ENCODE measurements at places on chromosomes 4 and X.

DNA sequence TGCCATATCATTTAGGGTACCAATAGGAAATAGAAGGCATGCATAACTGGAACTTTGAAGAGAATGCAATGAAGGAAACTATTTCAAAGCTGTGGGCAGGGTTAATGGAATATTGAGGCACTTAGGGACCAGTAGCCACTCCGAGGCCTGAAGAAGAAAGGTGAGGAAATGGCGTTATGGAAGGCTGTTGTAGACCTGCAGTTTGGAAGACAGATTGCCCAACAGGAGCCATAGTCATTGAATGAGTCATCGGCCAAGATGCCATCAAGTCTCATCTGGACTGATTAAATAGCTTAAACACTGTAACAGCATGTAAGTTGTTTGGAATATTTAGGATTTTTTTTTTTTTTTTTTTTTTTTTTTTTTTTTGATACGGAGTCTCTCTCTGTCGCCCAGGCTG is 11.6 kb downstream of the CXCL13 start:
- no peak for DNase-seq

DNA sequence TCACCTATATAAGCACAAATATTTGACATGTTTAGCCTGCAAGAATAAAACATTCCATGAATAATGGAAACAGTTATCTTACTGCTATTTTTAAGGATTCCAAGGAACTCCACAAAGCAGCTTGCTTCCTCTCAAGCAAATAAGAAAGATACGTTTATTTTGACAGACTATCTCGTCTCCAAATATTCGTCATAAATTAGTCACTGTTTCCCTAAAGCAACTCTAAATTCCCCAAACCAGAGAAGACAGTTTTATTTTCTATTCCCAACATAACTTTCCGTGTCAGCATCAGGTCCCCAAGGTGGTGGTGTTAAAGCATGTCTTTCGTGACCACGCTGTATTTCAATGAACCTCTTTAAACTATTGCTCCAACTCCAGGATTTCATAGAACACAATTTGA is 24.3 kb upstream of the DKK2 start:
- DNase-seq, result no peak

- DNase-seq, result no peak
These were observed 52.0 kb downstream of the RTL9 start for GRCh38 chrX:110410603-110411002.

- DNase-seq, result peak; percentile 52
These were observed 36.8 kb downstream of the RTL5 start for GRCh38 chrX:72094894-72095293.

DNA sequence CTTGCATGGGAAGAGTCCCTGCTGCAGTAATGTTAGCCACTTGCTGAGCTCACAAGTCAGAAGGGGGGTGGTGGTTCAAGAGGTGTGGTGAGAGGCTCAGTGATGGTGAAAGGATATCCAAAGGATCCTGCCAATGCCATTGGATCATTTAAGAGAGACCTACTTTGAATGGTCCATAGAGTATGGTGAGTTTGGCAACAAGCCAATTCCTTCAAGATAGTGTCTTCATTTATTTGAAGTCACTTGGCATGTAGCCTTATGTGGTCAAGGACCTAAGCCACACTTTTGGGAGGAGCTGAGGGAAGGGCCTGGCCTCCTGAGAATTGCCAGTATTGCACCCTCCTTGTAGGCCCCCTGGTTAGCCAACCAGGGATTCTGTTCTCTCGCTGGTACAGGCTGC is 87.9 kb downstream of the TSPAN7 start:
- no peak for DNase-seq

DNA sequence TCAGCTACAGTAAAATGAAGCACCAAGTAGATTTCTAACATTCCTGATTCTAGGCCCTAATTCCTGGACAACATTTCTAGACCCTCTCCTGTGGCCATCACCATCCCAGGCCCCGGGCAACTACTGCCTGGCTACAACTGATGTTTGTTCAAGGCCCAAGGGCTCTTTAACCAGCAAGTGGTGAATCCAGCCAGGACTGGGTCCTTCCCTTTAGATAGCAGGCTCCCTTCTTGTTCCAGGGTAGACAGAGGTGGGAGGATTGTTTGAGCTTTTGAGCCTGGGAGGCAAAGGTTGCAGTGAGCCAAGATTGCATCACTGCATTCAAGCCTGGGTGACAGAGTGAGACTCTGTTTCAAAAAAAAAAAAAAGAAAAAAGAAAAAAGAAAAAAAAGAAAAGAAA is 12.7 kb upstream of the AADAT start:
- DNase-seq, result no peak

DNA sequence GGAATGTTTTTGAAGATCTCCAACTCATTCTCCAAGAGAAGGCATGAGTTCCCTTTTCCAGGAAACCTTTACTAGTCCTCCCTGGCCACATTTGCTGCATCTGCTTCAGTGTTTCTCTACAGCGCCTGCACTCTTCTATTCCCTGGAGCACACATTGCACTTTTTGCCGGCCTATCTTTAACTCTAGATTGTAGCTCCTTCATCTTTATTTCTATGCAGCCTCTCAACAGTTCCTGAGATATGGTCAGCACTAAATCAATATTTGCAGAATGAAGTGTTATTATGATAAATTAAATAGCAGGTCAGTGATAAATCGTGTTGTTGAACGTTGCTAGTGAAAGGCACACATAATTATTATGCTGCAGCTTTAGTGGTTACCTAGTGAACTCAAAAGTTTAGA is 88.3 kb downstream of the VCX3A start:
- DNase-seq, result no peak

DNA sequence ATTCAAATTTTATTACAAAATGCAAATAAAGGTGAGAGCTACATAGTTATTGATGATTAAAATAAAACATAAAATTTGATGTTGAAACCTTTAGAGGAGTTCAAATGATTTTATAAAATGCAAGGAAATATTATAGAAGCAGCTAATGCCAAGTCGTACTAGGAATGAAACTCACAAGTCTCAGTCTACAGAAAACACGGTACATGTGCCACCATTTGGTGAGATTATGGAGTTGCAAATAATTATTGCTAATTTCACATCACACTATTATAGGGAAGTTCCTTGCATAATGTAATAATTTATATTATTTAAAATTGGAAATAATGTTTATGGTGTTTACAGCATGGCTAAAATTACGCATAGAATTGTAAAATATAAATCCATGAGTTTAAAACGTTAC is 1601.7 kb upstream of the TENM3 start:
- DNase-seq, result no peak

DNA sequence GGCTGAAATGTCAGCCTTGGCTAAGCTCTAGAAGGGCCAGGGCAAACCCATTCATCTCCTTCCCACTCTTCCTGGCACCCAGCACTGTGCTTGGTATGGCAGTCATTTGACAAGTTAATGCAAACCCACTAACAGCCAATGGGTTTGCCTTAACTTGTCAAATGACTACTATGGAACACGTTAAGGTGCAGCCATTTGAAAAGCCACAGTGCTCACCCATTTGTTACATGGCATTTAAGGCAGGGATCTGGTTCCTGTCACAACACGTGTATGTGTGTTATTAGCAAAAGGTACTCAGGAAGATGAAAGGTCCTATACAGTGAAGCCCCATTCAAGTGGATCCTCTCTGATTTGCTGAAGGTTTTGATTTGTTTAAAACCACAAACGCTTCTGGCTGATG is 7.2 kb downstream of the CRMP1 start:
- DNase-seq, result no peak

GRCh38 chrX:153411988-153412574 is 809 bp downstream of the ZFP92 start:
- peak; percentile 16 for DNase-seq

GRCh38 chr4:112058433-112058832 is 86.8 kb upstream of the FAM241A start:
- DNase-seq, result no peak

- DNase-seq, result no peak
These were observed 81.8 kb downstream of the ZNF718 start for GRCh38 chr4:206054-206453.

- no peak for DNase-seq
These were observed 148.9 kb downstream of the MAML3 start for GRCh38 chr4:140004922-140005627.

- no peak for DNase-seq
These were observed 37.7 kb downstream of the ERVMER34-1 start for GRCh38 chr4:52713456-52713937.

DNA sequence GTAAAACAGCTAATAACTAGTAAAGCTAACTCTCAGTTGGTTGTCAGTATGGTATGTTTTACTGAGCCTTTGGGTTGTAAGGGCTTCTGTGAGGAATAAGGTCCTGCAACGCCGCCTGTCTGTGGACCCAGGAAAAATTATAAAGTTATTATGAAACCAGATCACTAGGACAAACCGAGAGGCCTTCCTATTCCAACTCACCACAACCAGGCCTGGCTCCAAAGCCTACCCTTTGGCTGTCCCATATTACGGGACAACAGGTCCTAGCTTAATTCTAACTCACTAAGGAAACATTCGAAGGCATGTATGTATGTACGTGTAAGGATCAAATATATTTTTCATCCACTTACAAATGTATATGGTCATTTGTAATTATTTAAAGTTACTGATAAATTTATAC is 1.4 kb downstream of the ANKRD17 start:
- DNase-seq, result peak; percentile 87

- no peak for DNase-seq
These were observed 914 bp downstream of the TRAPPC2 start for GRCh38 chrX:13733506-13733905.

DNA sequence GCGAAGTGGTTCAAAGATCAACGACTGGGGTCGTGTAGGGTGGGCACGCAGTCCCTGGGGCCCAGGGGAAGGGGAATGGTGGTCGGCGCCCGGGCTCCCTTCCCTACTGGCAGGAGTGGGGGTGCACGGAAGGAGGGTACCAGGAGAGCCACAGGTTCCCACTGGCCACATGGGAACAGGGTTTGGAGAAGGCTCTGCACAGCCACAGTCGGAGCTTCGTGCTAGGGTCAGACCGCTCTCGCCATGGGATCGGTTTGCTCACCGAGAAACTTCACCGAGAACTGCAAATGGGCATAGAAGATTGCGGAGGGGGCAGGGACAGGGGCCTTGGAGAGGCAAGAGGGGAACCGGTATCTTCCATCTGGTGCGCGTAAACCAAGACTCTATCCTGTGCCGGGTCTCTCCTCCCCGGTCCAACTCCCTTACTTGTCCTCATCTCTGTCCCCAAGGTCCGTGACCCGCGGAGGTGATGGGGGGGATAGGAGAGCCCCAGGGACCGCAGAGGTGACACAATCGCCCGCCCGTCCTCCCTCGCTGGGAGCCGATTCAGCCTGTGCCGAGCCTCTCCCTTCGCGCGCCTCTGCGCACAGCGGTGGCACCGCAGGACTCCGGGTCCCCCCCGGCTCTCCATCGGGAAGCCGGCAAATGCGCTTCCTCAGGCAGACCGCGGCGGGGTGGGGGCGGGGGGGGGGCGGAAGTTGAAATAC is 1.0 kb downstream of the SCD5 start:
- DNase-seq, result no peak

- DNase-seq, result no peak
These were observed 17.8 kb downstream of the DKK2 start for GRCh38 chr4:107018344-107018735.

GRCh38 chr4:158966091-158966490 is 136.8 kb upstream of the RAPGEF2 start:
- DNase-seq, result no peak

DNA sequence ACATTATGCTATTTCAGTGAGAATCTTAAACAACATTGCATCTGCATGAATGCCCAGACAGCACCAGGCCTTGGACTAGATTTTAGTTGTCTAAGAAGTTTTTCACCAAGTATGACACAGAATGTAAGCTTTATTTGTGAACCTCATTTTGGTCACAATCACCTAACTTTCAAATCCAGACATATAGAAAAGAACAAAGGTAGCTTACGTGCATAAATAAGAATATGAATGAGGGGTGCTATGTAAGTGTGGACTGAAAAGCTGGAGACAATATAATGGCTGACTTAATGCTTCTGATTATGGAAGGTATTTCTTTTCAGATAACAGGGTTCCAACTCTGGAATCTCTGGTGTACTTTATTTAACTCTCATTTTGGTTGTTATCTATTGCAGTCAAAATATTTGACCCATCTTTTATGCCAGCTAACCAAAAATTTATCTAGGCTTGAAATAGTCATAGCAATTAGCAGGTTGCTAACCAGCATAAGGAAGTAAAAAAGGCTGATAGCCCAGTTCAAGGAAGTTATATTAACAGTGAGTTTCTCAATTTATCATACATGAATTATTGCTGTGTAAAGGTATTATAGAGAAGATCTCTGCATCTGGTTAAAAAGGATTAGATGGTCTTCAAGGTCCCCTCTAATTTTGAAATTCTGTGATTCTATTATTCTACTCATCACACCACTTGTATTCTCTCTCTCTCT is 36.5 kb downstream of the SLC7A11 start:
- no peak for DNase-seq

DNA sequence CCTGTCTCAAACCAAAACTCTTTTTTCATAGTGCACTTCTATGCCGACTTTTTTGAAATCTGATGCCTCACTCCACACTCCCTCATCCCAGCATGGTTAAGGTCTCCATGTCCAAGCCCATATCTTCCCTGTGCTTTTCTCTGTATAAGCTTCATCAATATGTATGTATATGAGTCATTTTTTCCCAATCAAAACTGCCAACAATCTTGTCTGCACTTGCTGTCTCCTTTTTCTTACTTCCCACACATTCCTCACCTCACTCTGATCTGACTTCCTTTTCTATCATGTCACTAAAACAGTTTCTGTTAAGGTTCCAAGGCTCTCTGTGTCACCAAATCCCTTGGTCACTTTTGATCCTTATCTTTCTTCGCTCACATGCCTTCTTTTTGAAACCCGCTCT is 88.2 kb upstream of the GPR50 start:
- DNase-seq, result no peak

DNA sequence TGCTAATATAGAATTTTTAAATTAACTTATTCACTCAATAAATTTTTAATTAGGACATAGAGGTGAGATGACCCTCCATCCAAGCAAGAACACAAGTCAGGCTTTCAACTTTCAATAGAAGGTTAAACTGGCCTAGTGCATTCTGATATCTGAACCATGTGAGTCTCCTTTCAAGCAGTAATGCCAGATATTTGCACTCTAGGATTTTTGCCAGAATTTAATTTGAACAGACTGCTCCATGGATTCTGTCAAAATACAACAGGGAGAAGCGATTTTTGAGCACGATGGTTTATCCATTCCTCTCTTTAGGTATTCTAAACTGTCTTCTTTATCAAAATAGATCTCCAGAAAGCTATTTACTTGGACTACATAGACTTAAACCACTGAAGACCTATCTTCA is 72.0 kb upstream of the DCLK2 start:
- no peak for DNase-seq

DNA sequence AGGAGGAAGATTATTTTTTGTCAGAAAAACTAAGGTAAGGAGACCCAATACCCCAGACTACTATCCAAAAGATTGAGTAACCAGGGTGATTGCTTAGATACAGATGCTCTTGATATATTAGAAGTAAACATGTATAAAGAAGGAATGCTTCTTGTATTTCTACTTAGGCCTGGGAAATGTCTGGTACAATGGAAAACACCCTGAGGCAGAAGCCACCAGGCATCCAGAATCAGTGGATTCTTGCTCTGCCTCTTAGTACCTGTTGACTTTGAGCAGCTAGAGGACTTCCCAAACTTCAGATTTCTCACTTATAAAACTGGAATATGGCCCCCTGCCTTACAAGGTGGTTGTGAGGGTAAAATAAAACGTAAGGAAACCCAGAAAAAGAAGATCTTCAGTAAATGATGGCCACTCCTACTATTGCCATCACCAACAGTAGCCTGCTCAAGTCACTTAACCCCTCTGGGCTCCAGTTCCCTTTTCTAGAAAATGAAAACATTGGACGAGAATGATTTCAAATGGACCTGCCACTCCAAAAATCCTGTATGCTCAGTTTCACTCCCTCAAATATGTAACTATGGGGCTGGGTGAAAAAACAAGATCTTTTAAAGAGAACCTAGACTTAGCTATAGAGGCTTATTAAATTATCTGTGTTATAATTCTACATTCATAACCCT is 56.6 kb downstream of the AMELX start:
- peak; percentile 58 for DNase-seq

All from suppressor macrophage treated with lipopolysaccharide for 4 hours (primary cell).